ENCODE measurements at places on chromosomes 3 and 15.
A peak's percentile ranks its signal among the peaks of the same experiment; 100 is the strongest.

- no peak for DNase-seq
These were observed 60.6 kb upstream of the PLCL2 start for GRCh38 chr3:16824081-16824696.

- DNase-seq, result no peak
These were observed 87.2 kb downstream of the OPA1 start for GRCh38 chr3:193680220-193680619.

DNA sequence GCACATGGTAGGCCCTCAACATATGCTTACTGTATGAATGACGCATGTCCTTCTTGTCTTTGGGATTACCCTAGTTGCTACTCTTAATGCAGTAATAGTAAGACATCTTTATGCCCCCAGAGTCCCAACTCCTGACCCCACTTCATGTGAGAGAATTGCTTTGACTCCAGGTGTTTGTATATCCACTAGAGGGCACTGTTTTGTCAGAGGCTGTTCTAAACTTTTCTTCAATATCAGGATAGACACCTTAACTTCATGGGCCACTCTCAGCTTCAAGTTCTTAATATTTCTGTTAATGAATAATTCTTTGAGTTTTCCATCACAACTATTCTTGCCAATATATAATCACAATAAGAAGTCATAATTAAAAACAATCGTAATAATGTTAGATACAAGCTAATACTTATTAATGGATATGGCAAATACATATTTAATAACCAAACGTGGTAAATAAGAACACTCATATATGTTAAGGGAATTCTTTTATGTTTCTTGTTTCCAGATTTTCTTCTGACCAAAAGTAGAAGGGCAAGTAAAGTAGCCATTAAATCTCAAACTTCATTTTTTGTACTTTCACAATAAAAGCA is 337.2 kb upstream of the DNAJC19 start:
- DNase-seq, result peak; percentile 48

DNA sequence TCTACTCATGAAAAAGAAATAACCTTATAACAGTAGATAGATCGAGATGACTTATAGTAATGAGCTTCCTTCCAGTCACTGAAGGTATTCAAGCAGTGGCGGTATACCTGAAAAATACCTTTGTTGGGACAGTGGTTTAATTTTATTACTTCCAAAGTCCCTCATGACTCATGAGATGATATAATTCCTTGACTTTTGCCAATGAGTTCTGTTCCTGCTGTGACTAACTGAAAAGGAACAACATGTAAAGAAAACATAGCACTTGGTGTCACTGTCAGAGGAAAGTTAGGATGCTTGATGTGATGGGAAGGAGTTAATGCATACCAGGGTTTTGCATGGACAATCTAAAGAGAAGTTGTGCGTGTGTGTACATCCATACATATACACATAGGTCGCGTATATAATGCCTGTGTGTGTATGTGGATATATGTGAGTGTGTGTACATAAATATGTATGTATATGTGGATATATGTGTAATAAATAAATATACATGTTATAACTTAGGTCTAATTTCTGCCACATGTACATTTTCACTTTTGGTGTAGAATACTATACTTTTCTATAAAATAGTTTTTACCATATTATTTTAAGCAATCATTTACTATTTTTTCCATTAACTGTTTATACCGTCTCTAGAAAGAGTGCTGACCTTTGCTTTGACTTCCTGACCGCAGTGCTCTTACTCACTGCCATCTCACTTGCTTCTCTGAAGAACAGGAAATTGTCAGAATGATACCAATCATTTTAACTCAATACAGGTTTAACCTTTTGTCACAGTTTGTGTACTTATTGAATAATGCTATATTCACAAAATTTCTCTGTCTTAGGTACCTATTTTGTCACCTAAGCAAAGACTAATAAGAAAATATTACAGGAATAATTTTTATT is 12.6 kb upstream of the PAK2 start:
- DNase-seq, result no peak

GRCh38 chr15:66798426-66799061 is 96.5 kb downstream of the SMAD6 start:
- no peak for DNase-seq

DNA sequence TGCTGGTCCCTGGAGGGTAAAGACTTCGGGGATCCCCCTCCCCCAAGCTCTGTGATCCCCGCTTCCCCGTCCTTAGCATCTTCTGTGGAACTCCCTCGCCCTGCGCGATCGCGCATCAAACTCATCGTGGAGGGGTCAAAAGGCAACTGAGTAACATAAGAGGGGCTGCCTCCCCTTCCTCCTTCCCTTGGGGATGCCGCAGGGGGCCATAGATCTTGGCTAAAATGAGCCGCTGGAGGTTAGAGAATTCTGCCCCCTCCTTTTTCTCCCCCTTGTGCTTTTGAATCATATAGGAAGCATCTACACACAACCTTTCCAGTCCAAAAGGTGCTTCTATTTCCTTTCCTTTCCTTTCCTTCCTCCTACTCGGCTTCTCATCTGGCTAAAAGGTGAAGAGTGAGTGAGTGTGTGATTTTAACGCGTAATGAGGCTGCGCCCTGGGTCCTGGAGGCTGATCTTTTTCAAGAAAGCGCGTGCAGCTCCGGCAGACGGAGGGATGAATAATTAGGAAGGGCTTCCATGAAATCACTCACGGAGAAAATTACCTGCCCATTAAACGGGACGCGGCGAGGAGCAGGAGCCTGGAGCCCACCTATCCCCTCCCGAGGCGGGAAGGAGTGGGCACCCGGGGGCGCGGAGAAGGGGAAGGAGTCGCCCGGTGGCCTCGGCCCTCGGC is 831 bp upstream of the ROBO2 start:
- DNase-seq, result no peak

DNA sequence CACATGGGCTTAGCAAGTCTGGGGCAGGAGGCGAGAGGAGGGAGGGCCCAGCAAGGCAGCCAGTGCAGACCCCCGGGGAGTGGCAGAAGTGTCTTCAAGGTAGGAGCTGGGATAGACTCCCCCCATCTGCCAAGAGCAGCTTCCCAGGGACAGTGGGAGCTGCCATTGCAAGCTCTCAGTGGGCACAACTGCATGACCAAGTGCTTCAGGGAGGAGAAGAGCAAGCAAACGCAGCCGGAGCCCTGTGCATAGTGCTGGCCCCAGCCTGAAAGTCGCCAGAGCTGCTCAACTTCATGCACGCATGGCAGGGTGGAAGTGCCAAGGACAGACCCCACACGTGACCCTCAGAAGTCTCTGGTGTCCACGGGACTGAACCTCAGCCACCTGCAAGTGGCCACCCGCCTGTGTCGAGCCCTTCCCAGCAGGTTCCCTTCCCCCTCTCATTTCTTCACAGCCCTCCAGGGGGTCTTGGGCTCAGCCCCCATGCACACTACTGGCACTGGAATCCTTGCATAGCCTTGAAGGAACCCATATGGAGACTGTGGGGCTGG is 89.4 kb downstream of the PLXNA1 start:
- DNase-seq, result no peak

DNA sequence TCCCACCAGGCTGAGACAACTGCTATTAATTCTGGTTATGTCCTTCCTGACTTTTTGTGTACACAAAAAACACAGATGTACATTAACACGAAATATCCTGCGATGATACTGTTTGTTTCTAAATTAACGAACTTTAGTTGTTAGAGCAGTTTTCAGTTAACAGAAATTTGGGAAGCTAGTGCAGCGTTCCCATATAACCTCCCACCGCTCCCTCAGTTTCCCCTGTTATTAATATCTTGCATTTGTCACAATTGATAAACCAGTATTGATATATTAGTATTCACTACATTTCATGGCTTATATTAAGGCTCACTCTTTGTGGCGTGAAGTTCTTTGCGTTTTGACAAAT is 45.3 kb upstream of the RNU6-1 start:
- DNase-seq, result no peak

DNA sequence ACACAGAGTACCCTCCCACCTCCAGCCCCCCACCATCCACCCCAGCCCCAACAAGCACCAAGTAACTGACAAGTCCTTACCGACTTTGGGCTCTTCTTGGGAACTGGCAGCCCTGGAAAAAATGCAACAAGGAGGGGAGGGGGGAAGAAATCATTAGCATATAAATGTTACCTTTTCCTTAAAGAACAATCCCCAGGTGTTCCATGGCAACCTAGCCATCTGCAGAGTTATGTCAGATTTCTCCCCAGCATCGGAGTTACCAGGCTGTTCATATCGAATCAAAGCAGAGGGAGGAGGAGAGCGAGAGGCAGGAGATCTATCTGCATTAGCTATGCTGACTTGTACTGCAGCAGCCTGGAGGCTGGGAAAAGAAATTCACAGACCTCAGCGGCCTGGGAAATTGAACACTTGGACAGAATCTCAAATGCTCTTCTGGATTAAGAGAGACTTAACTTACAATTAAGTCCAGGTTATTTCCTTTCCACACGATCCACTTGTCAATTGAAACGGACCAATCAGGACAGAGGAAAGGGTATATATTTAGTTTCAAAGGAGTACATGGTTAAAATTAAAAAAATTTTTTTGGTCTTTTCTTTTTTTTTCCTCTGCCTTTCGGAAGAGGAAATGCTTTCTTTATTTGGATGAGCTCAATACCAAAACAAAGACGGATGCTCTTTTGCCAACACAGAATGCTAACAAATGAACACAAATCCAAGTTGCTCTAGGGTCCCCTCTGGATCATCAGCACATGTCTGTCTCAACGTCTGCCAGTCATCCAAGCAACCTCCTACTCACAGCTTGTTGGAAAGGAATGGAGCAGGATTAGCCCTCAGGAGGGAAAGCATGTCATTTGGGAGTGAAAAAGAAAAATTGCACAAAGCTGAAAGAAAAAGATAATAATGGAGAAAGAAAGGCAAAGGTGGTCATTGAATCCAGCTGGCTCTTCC is 637.1 kb downstream of the MAGI1 start:
- no peak for DNase-seq

DNA sequence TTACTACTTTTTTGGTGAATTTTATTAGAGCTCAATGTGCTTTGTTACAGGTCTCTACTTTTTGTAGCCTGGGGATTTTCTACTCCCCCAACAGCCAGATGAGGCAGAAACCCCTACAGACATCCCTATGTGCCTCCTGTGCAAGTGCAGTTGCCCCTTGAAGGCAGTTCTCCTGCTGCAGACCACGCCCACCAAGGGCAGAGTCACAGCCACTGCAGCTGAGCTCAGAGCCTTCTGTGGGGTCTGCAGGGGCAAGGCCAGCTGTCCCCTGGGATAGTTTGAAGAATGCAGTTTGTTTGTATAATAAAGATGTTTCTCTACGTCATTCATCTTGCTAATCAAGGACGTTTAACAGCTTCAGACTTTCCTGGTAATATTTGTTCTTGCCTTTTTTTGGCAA is 76.8 kb downstream of the NPAP1 start:
- no peak for DNase-seq

- DNase-seq, result no peak
These were observed 54.3 kb downstream of the TRIM69 start for GRCh38 chr15:44790656-44791055.

DNA sequence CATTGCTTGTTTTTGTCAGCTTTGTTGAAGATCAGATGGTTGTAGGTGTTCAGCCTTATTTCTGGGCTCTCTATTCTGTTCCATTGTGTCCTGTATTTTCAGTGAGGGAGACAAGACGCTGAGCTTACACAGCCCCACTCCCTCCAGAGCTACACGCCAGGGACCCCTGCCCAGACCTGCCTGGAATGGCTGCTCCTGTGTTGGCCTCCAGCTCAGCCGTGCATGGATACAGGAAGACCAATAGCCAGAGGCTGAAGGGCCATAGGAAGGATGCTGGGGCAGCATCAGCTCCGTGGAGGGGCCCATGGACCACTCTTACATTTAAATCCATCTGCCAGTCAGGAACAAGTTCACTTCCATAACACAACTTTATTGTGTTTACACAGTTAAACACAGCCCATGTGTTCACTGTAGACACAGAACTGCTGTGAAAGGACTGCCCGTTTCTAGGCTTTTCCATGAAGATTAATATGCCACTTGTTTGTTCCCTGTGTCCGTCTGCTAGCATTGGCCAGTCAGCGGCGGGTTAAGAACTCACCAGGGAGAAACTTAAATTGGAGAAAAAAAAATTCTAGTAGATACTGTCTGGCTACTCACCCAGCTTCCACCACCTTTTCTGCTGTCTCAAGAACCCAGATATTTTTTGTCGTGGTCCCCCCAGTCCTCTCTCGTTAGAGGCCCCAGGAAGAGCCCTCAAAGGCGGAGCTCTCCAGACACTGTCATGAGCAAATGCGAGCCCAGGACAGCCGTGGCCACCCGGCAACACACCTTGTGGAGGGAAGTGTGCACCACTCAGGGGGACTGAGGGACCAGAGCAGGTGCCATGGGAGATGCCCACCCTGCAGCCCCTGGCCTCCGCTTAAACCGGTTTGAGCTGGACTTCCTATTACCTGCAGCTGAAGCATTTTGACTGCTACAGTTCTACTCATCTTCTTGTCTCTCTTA is 142.3 kb upstream of the MEF2A start:
- no peak for DNase-seq

GRCh38 chr3:142628801-142629200 is 32.6 kb downstream of the PLS1 start:
- peak; percentile 41 for DNase-seq

DNA sequence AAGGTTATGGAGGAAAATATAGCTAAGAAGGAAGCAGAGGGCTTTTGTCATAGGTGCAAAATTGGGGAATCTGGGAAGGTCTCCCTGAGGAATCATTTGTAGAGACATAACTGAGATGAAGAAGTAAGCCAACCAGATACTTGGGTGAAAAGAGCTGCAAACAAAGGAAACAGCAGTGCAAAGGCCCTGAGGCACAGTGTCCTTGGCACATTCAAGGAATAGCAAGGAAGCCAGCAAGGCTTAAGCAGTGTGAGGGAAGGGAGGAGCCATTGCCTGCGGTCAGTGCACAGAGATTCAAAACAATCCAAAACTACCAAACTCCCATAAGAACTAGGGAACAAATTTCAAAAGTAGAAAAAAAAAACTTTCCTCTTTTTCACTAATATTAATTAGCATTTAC is 88.3 kb downstream of the WDR49 start:
- no peak for DNase-seq

DNA sequence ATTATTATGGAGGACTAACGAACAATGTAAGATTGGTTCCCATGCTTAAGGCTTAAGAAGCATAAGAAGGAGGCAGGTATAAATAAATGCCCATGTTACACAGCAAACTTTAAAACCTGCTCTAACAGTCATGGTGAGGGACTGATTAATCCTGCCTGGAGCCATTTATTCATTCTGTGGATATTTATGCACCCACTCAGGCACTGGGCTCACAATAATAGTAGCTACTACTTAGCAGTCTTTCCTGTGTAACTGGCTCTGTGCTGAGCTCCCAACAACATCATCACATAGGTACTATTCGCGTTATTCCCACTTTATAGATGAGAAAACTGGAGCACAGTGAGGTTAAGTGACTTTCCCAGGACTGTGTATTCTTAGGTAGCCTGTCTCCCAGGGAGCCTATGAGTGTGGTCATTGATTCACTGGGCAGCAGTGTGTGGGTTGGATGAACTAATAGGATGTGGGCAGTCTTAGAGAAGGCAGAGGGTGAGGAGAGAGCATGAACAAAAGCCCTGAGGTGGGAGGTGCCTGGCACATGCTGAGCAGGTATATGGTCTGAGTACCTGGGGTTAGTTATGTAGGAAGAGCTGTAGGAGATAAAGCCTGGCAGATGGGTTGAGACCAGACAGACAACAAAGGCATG is 44.1 kb upstream of the UMPS start:
- no peak for DNase-seq
